Neuronal stem cell (in vitro differentiated cells): ENCODE measurements at places on chromosomes 2 and 18.

GRCh38 chr18:50679656-50680055, 119.8 kb downstream of the MAPK4 start:
- no peak for DNase-seq

- no peak for DNase-seq
Observed at GRCh38 chr18:55592572-55592971, 4.6 kb upstream of the TCF4 start.

- DNase-seq = no peak
Observed at GRCh38 chr18:77550625-77551024, 301.0 kb downstream of the GALR1 start.

- DNase-seq = no peak
Observed at GRCh38 chr2:10413991-10414451, 34.1 kb downstream of the ODC1 start.

- DNase-seq = no peak
Observed at GRCh38 chr18:32358075-32358474, 112.6 kb downstream of the GAREM1 start.

DNA sequence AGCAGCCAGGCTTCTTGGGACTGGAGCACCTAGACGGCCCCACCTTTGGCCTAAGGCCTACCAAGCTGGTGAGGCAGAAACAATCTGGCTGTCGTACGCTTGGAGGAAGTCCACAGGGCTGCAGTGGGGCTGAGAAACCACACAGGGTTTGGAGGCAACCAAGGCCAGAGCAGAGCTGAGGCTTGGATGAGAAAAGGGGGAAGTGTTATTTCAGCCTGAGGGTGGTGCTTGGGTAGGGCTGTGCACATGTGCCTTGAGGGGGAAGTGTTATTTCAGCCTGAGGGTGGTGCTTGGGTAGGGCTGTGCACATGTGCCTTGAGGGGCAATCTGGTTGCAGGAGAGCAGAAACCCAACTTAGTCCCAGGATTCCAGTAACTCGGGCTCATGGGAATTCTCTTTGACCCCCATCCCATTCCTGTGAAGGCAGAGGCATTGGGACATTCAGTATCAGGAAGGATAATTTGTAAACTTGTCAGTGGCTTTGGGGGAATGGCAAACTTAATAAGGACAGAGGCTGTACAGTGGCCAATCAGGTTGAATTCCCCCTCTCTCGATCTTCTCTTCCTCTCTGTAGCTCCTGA, 971 bp upstream of the FBXO41 start:
- DNase-seq = no peak

GRCh38 chr2:234309431-234309830, 187.4 kb downstream of the ARL4C start:
- DNase-seq = no peak

DNA sequence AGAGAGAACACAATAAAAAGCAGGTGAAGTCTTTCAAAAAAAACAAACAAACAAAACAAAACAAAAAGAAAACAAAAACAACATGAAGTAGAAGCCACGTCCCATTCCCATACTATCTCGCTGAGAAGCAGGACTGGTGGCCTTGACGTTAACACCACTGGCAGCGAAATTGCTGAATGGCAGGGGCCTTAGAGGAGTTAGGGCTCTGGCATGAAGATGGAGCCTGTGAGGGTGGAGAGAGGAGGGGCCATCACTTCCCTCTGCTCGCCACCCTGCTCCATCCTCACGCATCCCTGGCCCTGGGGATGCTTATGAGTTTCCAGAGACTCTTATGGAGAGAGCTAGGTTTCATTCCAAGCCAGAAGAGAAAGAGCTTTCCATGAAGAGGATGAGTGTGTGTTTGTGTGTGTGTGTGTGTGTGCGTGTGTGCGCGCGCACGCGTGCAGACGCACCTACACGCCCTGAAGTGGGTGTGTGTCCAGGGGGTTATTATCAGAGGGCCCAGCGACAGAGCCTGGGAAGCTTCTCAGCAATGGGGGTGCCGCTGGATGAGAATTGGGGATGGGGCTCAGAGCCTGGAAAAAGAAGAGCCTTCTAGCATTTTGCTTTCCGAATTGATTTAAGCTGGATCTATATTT, 20.4 kb upstream of the IMPA2 start:
- no peak for DNase-seq

DNA sequence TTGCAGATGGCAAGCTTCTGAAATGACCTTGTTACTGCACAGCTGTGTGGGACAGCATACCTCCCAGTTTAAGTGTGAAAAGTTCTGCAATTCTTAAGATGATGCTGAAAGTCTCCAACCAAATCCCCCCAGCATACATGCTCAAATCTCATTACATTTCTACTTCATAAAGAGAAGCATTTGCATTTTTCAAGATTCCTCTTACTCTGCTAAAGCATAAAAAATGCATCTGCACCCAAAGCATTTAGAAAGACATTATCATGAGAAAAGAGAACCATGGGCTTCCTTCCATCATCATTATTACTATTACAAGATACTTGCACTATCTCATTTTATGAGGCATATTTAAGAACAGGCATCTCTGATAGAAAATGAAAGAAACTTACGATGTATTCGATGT, 236.9 kb upstream of the REV1 start:
- no peak for DNase-seq

- no peak for DNase-seq
Observed at GRCh38 chr18:63141778-63142176, 177.8 kb downstream of the BCL2 start.

- DNase-seq = no peak
Observed at GRCh38 chr2:28461056-28461455, 34.8 kb upstream of the PLB1 start.

- DNase-seq = no peak
Observed at GRCh38 chr2:233354500-233354924, 218 bp downstream of the DGKD start.

GRCh38 chr2:216575465-216575864, 57.8 kb upstream of the IGFBP2 start:
- DNase-seq = no peak

DNA sequence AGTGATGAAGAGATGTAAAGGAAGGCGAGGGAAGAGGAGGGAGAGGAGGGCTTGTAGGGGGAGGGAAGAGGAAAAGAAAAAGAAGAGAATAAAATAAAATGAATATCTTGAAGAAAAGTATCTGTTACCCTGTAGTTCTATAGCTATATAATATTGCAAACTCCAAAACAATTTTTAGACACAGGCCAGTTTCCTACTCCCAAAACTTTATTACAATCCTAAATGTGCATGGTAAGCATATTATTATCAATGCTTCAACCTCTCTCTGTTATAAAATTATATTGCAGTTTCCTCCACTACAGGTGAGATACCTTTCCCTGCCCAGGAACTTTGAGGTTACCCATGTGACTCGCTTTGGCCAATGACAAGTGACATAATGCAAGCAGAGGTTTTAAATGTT, 1351.6 kb upstream of the NRXN1 start:
- DNase-seq = no peak

DNA sequence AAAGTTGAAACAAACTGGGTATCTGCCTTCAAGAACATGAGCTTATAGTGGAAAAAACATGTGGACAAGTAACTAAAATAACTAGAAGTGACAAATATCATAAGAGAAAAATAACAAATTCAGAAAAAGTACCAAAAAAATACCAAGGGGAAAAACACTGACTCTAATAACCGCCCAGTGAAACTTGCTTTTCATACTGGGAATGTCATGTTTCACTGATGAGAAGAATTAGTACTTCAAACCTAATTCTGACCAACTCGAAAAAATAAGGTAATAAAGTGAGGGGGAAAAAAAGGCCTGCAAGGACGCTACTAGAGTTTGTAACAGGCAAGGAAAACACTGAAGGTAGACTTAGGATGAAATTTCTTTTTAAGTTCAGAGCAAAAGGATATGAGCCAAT, 83.6 kb downstream of the RTTN start:
- no peak for DNase-seq

DNA sequence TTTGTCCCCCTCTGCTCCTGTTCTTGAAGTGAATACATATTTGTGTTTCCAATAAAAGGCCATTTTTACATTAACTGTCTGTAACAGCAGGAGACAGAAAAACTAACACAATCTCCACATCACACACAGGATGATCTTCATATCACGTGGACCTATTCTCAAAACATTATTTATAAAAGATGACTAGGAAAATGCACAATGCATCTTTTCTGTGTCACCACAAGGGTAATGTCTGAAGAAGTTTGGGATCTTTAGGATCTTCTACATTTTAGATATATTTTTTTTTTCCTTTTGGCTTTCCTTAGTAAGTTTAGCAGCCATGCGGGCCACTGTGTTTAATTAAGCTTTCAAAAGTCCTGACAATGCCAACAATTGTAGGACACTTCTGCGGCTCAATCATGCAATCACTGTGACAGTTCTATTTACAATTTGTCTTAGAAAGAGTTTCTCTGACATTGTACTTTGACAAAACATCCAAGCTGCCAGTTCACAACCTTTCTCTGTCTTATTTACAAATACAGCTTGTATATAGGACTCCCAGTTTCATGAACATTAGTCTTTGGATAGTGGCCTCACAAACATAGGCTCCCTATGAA, 12.3 kb downstream of the BCL11A start:
- no peak for DNase-seq

GRCh38 chr18:47830772-47831171, 99.7 kb downstream of the SMAD2 start:
- DNase-seq = no peak

DNA sequence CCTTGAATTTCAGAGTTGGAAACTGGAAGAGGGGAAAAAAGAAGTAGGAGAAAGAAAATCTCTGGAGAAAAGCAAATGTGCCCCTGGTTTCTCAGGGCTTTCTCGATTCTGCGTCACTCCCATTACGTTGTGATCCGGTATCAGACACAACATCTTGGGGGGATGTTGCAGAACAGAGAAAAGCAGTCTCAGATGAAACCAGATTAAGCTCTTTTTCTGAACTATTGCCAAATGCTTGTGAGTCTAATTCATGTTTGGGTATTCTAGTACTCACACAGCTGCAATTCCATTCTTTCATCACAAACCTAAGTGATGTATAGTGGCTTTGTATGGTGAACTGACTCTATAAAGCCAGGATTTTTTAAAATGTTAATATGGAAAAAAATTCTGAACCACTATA, 233.2 kb downstream of the TCF4 start:
- no peak for DNase-seq

GRCh38 chr2:155070489-155070888, 372.0 kb downstream of the KCNJ3 start:
- DNase-seq = no peak

- no peak for DNase-seq
Observed at GRCh38 chr2:168601741-168602140, 145.7 kb downstream of the CERS6 start.

GRCh38 chr2:16773080-16773713, 107.6 kb upstream of the CYRIA start:
- DNase-seq = peak; percentile 62

- DNase-seq = no peak
Observed at GRCh38 chr18:8142131-8142711, 467.0 kb upstream of the RAB12 start.
